Activated T-helper 1 cell treated with Interleukin-2 at 50 U/mL for 16 hours (primary cell): ENCODE measurements at places on chromosomes 1 and 21.
A peak's percentile ranks its signal among the peaks of the same experiment; 100 is the strongest.

- no peak for DNase-seq
These were observed 35.1 kb upstream of the SEC16B start for GRCh38 chr1:178004926-178005391.

DNA sequence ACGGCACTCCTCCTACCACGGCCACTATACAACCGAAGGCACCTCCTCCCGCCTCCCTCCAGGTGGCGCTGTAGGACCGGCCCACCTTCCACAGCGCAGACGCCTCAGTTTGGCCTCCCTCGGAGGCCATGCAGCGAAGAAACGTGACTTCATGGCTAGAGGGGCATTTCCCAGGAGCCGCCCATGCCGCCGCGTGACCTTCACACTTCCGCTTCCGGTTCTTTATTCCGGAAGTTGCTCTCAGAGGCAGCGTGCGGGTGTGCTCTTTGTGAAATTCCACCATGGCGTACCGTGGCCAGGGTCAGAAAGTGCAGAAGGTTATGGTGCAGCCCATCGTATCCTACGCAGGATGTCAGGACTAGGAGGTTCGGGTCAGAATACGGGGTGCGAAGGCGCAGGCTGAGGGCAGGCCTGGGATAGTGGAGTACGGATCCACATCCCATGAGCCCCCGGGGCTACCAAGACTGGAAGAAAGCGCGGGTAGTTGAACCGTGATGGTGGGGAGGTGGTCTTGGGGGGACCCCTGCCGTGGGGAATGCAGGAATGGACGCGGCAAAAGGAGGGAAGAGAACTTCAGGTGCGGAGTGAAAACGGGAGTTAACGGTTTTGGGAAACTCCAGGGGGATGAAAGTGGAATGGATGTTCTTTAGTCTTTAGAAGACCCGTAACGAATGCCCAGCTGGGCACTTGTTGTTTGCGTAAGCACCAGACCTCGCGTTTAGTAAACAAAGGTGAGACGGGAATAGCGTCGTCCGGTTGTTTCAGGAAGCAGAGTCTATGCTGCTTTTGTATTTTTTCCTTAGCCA, at the start of gene SNRPE:
SNRPE (plus strand) TSS at position 221 of the 806 bp plus-strand sequence; CDS start at position 282, 61 bp downstream.
- peak; percentile 96 for DNase-seq

DNA sequence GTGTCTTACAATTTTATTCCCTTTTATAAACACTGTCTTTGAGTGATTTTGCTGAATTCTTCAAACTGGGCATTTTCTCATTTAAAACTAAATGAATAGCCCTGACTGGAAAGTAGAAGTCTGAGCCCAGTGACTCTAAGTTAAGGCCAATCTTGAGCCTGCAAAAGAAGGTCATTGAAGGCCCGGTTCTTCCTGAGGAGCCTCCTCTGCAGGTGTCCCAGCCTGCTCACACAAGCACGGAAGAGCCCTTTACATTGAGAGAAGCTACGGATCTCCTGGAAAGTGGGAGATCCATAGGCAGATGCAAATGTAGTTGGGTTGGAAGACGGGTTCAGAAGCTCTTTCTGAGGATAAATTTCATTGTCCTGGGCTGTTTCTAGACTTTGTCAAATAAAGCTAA, 3.9 kb downstream of the ZNF678 start:
- DNase-seq, result no peak

GRCh38 chr1:199551967-199552565, 475.4 kb upstream of the NR5A2 start:
- no peak for DNase-seq

DNA sequence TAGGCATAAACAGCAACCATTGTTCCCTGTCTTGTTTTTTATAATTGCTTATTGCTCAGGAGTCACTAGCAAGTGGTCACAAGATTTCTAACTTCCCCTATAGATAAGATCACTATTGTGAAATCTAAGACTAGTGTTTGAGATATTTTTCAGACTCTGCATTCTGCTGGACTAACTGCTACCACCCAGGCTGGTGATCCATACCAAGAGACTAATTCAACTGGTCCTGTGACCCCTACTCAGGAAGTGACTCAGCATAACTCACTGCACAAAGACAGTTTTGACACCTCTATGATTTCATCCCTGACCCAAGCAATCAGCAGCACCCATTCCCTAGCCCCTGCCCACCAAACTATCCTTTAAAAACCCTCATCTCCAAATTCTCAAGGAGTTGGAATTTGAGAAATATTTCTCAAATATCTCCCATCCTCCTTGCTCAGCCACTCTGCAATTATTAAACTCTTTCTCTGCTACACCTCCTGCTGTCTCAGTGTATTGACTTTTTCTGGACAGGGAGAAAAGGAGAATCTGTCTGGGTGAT, 52.7 kb downstream of the TRIM33 start:
- no peak for DNase-seq

DNA sequence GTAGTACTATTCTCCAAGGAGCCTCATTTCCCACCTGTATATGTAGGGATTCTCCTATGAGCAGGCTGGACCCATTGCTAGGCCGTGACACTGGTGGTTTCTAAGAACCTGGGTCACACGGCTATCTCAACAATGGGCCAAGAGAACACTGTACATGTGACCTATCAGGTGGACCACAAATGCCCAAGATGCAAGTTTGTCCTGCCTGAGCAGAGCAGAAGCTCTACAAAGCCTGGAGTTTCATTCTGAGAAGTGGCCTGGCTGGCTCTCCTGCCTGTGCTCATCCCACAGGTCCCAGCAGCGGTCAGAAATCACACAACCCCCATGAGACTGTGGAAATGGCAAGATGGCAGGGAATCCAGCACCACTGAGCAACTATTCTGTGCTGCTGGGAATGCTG, 17.2 kb downstream of the THEMIS2 start:
- DNase-seq, result no peak
